Activated CD4-positive, CD25-positive, alpha-beta regulatory T cell (primary cell): ENCODE measurements at places on chromosomes 7 and 10.

DNA sequence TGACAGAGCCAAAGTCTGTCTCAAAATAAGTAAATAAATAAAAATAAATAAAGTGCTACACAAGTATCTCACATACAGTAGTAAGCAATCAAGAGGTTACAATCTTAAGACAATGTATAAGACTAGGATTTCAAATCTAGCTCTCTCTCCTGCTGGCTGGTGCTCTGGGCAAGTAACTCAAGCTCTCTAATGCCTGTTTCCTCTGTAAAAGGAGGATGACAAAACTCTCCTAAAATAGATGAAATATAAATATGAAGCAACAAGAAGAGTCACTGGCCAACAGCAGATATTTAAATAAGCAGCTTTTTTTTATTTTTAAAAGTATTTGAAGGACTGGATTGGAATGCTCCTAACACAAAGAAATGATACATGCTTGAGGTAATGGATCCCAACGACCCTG lies 7.2 kb downstream of the SFMBT2 start:
- no peak for DNase-seq

GRCh38 chr10:88851706-88852105 lies at the start of gene ANKRD22:
Gene ANKRD22, minus strand, starts transcription at chr10:88851844. Its CDS starts 237 bp downstream, at chr10:88851607.
- no peak for DNase-seq

DNA sequence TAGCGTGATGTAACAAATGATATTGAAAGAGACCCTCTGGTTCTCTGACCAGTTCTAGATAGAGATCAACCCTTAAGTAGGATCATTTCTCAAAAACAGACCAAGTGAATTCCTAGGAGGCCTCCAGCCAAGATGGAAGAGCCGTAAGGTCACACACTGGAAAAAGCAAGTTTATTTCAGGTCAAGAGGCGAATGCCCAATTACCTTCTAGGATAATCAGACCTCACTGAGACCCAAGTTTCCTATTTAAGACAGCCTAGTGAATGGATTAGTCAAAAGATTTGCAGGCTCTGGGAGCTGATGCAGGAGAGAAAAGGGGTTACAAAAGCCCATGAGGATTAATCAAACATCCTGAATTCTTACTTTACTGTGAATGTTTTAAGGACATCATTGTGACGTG lies 486.1 kb upstream of the NRP1 start:
- DNase-seq: no peak

DNA sequence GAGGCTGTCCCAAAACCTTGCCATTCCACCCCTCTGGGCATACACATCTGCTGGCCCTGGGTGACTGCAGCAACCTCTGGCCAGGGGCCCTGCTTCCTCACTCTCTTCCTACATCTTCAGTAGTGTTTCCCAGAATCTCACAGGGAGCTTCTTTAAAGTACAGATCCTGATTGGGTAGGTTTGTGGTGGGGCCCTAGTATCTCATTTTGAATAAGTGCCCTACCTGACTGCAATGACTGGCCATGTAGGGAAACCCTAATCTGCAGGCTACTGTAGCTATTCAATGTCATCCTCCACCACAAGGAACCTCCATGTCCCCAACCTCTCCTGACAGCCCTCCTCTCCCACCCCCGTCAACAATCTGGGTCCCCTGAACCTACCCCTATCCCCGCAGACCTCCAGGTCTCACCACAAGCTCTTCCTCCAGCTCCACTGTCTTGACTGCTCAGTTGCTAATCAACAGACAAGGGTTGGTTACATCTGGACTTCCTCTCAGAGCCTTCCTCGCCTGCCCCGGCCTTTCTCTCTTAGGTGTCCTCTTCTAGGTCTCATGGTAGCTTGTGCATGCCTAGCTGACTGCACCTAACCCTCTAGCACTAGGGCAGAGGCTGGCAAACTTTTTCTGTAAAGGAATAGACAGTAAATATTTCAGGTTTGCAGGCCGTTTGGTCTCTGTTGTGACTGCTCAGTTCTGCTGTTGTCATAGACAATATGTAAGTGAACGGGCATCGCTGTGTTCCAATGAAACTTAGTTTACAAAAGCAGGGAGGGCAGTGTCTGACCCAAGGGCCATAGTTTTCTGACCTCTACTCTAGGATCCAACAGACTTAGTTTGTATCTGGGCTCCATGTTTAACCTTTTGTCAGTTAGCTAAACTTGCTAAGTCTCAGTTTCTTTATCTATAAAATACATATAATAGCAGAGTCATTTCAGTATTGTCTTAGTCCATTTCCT lies 121.1 kb downstream of the AOAH start:
- DNase-seq: no peak

GRCh38 chr10:102741726-102742237 lies 2.0 kb upstream of the WBP1L start:
- no peak for DNase-seq
